A549 (cell line): ENCODE measurements at places on chromosomes 2 and 18.

DNA sequence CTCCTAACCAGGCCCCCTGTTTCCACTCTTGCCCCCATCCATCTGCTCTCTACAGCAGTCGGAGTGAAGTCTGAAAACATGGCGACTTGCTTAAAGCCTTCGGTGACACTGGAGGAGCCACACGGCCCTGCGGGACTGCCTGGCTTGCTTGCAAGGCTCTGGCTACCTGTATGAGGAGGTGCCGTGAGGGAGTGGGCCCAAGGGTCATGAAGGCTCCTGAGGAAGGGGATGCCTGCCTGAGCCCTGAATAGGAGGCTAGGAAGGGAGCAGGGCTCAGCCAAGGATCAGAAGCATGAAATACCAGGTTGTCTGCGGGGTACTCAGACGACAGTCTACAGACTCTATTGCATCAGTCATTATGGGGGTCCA is 75.4 kb downstream of the EMX1 start:
- no peak for DNase-seq

- DNase-seq, result no peak
These were observed 1295.7 kb upstream of the NRXN1 start for GRCh38 chr2:52327641-52328040.

GRCh38 chr2:240620149-240620731 is 5.0 kb upstream of the GPR35 start:
- DNase-seq, result no peak

GRCh38 chr2:73984922-73985307 is 205 bp downstream of the TET3 start:
- peak; percentile 36 for DNase-seq

GRCh38 chr18:9542924-9543323 is 67.6 kb downstream of the RALBP1 start:
- DNase-seq, result no peak

GRCh38 chr2:196166876-196167275 is 4.5 kb downstream of the STK17B start:
- no peak for DNase-seq

DNA sequence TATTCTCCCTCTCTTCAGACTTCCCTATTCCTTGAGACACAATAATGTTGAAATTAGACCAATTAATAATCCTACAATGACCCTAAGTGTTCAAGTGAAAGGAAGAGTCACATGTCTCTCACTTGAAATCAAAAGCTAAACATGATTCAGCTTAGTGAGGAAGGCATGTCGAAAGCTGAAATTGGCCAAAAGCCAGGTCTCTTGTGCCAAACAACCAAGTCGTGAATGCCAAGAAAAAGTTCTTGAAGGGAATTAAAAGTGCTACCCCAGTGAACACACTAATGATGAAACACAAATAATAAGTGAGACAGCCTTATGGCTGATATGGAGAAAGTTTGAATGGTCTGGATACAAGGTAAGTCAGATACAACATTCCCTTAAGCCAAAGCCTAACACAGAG is 115.4 kb downstream of the PXDN start:
- DNase-seq, result no peak

DNA sequence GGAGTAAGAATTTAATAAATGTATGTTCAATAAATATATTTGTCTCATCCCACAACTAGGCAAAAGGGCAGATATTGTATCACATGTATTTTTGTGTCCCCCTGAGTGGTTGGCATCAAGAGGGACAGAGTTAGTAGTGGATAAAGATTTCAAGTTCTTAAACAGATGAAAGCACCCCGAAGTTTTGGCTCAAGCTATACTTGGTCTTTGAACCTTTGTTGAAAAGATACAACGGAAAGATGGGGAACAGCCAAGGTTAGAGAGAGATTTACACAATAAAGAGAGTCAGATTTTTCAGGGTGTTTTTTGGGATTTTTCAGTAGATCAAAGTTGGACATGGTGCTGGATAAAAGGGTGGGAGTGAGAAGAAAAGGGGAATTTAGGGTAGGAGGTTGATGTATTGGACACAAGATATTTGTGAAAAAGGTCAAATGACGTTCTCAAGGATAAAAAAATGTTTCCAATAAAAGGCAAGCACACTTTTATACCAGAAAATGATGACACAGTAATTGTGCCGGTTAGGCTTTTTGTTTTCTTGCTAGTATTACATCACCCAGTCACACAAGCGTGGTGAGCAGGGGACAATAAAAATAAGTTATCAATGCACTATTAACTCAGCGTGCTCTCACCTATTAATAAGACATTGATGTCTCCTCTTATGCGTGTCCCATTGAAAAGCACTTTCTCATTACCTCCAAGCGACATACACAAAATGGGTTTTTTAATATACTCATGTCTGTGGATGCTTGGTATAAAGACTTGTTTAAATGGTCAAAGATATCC is 59.5 kb downstream of the MEP1B start:
- no peak for DNase-seq

DNA sequence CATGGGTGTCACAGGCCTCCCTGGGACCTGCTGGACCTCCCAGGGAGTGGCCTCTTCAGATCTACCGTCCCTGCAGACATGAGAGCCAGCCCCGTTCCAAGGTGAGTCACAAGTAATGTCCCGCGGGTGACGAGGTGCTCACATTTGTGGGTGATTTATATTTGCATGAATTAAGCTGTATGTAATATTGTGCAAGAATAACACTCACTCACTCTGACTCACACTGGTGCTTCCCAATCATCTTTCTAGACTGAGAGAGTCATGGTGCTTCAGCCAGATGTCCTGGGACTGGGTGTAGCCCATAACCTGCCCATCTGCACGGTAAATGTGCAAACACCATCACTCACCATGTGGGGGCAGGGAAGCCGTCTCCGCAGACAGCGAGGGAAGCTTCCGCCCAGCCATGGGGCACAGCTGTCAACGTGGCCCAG is 347.5 kb upstream of the SALL3 start:
- no peak for DNase-seq

DNA sequence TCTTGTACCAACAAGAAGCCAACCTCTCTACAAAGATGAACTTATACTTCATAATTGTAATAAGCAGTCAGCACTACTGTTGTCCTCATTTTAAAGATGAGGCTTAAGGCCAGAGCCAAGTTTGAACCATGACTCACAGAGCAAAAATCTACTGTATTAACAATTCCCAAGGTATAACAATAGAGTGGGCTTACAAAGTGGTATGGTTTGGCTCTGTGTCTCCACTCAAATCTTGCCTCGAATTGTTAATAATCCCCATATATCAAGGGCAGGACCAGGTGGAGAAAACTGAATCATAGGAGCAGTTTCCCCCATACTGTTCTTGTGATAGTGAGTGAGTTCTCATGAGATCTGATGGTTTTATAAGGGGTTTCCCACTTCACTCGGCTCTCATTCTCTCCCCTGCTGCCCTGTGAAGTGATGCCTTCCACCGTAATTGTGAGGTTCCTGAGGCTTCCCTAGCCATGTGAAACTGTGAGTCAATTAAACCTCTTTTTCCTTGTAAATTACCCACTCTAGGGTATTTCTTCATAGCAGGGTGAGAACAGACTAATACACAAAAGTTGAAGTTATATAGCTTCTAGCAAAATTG is 19.5 kb downstream of the MRPL44 start:
- no peak for DNase-seq

- no peak for DNase-seq
These were observed 202.4 kb downstream of the PIK3C3 start for GRCh38 chr18:42157420-42157819.

GRCh38 chr18:79684283-79684631 is 4.7 kb downstream of the CTDP1 start:
- DNase-seq, result no peak

DNA sequence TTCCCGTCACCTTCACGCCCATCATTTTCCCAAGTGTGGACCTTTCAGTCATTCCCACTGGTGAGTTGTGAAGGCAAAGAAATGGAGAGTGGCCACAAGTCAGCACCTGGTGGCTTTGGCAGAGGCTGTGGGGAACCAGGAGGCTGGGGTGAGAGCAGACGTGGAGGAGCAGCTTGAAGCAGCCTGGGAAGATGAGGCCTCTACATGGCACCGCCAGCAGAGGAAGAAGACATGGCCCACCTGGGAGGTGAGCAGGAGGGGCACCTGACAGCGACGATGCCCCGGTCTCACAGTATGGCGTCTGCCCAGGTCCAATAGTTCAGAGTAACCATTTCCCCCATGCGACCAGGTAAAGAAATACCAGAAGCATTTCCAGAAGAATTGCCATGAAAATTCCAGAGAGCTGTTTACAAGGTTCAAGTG is 69.0 kb downstream of the TPO start:
- no peak for DNase-seq

GRCh38 chr2:74498500-74499266 is 720 bp downstream of the LBX2 start:
- DNase-seq, result peak; percentile 32

GRCh38 chr2:2886922-2887321 is 490.7 kb downstream of the EIPR1 start:
- DNase-seq, result no peak

DNA sequence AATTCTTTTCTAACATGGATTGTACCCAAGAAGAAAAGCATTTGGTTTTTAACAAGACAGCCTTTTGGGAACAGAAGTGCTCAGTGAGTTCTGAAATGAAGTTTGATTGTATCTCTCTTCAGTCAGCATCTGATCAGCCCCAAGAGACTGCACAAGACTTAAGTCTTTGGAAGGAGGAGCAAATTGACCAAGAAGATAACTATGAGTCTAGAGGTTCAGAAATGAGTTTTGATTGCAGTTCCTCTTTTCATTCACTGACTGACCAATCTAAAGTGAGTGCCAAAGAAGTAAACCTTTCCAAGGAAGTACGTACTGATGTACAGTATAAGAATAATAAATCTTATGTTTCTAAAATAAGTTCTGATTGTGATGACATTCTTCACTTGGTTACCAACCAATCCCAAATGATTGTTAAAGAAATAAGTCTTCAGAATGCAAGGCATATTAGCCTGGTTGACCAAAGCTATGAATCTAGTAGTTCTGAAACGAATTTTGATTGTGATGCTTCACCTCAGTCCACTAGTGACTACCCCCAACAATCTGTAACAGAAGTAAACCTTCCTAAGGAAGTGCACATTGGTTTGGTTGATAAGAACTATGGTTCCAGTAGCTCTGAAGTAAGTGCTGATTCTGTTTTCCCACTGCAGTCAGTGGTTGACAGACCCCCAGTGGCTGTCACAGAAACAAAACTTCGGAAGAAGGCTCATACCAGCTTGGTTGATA is 31.2 kb downstream of the ZDBF2 start:
- no peak for DNase-seq

- no peak for DNase-seq
These were observed 56.5 kb upstream of the EDAR start for GRCh38 chr2:109045505-109045904.

DNA sequence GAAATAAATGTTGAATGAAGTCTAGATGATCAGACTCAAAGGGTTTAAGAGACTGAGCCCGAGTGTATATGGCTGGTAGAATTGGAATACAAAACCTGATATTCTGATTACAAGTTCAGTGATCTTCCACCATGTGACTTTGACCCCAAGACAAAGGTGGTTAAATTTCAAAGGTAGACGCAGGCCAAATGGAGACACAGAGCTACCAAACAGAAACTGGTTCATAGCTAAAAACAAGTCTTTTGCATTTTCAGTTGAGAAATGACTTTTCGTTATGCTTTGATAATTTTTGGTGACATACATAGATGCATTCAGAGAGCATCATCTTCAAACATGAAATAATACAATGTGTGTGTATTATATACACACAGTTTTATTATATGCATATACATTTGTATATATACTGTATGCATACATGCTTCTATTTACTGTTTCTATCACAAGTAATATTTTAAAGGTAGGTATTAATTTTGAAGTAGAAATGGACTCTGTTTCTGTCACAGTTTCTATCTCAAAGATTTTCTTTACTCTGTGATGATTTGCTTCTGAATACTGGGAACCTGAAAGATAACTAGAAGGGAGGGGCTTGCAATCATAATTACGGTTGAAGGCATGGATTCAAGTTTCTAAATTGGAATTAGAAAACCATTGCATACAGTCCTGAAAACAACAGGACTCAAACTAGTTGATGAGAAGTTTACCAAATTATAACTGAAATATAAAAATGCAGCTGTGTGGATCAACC is 142.3 kb downstream of the ABCA12 start:
- DNase-seq, result no peak

GRCh38 chr18:36734596-36734995 is 94.2 kb downstream of the TPGS2 start:
- no peak for DNase-seq

DNA sequence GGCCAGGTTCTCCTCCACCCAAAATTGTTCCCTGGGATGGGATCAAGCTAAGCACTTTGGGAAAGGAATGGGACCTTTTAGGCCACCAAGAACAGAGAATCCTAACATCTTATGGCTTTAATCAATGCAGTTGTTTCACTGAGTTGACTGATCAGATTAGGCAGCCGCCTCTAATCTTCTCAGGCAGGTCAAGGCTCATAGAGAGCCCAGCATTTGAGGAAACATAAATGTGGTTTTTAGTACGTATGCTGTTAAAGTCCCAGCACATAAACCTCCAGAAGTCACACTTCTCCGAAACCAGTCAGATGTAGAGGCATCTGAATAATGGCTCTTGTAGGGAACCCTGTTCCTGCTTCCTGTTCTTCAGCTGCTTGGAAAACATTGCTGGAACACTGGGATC is 99.5 kb upstream of the RMDN2 start:
- no peak for DNase-seq
